Stimulated activated memory B cell treated with anti-CD40 and anti-IgM and Interleukin-4, amounts not matched to agents 10 μg/mL and 1 μg/mL and 100 μg/mL, for 72 hours (primary cell): ENCODE measurements at places on chromosomes 6 and 20.

DNA sequence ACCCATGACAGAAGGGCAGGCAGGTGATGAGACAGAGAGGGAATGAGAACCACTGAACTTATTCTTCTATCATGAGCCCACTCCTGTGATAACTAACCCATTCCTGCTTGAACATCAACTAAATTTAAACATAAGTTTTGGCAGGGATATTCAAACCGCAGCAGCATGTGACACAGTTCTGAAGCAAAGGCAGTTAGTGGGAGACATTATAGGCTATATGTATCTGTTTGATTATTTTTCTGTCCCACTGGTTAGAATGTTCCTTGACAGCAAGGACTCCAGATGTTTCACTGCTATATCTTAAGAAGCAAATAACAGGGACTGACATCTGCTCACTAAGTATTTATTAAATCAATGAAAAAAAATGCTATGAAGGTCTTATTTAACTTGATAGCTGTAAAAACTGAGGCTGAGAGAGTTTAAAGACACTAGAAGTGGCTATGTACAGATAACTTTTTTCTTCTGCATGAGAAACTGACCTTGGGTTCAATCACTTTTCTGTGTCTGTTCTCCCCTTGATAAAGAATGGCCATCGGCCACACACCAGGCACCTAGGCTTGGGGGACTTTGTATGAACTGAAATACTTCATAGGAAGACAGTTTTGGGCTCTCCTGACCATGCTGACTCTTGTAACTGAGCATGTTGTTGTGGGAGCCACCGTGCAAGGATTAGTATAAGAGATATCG is 90.9 kb downstream of the CEP162 start:
- ATAC-seq, result no peak

- ATAC-seq, result no peak
Observed at GRCh38 chr6:159915397-159915796, 24.6 kb downstream of the MAS1 start.

DNA sequence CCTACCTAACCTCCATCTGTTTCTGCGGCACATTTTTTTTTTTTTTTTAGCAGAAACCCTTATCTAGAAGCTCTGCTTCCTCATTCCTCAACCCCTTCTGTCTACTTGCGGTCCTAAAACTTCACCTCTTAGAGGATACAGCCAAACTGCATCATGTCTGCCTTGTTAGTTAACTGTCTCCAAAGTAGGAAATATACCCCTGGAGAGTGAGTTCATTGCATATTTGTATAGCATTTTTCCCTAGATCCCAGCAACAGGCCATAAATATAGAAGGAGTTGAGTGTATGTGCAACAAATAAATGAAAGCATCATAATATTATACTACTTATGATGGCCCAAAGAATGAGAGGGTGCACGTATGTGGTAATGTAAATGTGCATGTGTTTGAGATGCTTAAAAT is 1288.6 kb upstream of the GJE1 start:
- ATAC-seq, result no peak

DNA sequence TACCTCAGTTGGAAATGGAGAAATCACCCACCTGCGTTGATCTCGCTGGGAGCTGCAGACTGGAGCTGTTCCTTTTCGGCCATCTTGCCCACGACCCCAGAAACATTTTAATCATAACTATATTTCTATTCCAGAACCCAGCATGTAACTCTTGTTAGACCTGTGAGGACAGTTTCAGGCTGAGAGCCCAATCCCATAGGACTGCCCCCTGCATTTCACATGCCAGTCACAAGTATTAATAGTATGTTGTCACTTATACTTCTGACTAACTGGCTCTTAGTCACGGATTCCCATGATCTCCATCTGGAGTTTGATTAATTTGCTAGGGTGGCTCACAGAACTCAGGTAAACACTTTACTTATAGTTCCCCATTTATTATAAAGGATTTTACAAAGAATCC is 96.0 kb upstream of the PRND start:
- no peak for ATAC-seq

DNA sequence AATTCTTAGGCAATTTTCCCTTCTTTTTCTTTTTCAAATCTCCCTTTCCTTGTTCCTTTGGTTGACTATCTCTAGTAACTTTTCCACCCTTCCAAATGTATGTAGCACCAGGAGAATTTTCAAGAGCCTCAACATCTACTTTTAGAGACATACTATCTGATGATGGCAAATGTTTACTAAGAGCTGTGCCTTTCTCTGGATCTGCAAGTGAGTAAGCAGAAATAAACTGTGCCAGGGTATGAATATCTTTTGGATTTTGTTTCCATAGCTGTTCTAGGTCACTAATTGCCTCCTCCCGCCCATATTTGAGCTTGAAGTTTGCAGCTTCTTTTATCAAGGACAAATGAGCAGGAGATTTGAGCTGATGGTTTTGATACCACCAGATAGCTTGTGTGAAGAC is 69.5 kb downstream of the GTF2H5 start:
- ATAC-seq, result no peak

GRCh38 chr6:40774932-40775331 is 187.8 kb upstream of the LRFN2 start:
- ATAC-seq, result no peak

- ATAC-seq, result no peak
Observed at GRCh38 chr6:142878407-142878806, 66.6 kb downstream of the HIVEP2 start.

DNA sequence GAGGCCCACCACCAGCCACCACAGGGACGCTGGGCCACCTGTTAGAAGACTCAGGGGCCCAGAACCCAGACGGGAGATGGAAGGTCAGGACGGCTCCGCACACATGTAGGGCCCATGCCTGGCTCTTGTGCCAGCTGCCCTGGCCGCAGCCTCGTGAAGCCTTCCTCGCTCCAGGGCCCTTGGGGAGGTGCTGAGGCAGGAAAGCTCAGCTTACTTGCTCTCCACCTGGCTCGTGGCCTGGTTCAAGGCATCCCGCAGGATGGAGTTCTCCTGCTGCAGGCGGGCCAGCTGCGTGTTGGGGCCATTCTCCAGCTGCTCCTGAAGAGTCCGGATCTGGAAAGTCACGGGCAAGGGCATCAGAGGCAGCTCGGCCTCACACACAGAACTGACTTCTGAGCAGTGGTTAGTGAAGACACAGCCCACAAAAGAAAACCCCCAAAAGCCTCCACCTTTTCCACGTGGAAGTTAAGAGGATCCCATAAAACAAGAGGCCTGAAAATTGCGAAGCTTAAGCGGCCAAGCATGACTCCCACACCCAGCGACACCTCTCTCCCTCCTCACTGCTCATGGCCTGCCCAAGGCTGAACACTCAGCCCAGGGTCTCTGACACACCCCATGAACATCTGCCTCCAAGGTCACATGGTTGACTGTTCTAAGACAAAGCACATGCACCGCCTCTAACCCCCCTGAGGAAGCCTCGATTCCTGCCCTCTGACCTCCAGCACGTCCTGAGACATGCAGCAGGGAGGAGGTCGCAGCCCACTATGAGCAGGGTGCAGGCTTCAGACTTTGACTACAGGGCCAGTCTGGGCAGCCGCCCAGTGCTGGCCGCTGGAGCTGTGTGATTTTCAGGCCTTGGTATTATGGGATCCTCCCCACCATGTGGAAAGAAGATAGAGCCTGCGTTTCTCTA is 46.5 kb downstream of the RRBP1 start:
- ATAC-seq, result no peak
